ENCODE measurements at places on chromosomes 1 and 21.
A peak's percentile ranks its signal among the peaks of the same experiment; 100 is the strongest.

DNA sequence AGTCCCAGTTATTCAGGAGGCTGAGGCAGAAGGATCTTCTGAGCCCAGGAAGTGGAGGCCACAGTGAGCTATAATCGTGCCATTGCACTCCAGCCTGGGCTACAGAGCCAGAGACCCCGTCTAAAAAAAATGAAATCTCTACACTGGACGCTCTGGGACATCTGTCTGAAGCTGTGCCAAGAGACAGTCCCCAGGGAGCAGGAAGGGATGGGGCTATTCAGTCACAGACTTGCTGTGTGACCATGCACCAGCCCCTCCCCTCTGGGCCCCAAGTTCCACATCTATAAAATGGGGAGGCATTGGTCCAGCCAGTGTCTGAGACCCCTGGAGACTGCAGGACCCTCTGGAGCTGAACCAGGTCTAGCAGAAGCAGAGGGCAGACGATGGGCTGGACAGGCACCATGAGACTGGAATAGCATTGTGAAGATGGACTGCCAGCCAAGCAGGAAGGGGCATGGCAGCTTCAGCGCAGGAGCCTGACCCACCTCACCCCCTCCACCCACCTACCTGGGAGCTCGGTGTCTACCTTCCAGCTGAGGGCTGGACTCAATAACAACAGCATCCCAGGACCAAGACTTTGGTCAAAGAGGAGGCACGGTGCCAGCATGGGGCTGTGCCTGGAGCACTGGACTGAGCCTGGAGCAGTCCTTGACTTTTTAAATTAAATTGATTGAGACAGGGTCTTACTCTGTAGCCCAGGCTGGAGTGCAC is 1.4 kb downstream of the TMEM54 start:
- no peak for DNase-seq

- DNase-seq, result no peak
These were observed 76.5 kb downstream of the VWA5B1 start for GRCh38 chr1:20367116-20367585.

- no peak for DNase-seq
These were observed 13.0 kb downstream of the RGS1 start for GRCh38 chr1:192588546-192588945.

- peak; percentile 30 for DNase-seq
These were observed at the start of gene CD101 for GRCh38 chr1:117001254-117001927. CD101 (plus strand) TSS chr1:117001760; CDS start chr1:117001818, 58 bp downstream.

- DNase-seq, result no peak
These were observed 1.3 kb upstream of the RCOR3 start for GRCh38 chr1:211257826-211258225.

GRCh38 chr1:113057006-113057405 is 16.0 kb upstream of the LRIG2 start:
- DNase-seq, result no peak

- no peak for DNase-seq
These were observed 16.4 kb downstream of the EPHA8 start for GRCh38 chr1:22579541-22580155.

DNA sequence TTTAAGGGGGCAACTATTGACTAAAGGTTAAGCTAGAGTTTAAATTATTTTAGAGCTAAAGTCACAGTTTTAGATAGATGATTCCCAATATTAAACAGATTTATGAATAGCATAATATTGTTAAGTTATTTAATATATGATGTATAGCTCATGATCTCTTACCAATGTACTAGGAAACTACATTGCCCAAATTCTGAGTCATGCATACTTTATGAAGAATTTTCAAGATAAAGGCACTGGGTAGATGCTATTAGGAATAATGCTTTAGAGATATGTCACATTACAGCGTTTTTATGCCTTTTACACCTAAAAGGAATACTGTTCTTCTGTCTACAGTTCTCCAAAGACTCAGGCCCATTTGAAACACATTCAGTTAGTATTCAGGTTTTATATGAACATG is 215.1 kb downstream of the NCAM2 start:
- DNase-seq, result no peak

DNA sequence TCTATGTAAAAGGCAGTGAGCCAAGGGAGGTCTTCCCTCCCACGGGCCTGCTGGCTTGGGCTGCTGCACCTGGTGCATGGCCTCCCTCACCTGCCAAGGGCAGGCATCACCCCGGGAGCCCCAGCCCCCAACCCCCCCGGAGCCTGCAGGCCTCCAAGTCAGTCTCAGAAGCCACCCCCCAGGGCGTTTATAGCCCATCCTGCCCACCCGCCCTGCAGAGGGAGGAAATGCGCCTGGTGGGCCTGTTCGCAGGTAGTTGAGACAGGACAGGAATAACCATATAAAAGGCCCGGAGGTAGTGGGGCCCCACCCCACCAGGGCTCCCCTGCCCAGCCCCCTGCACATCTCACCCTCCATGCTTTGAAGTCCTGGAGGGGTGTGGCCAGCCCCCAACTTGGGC is 18.2 kb upstream of the ARF1 start:
- no peak for DNase-seq

GRCh38 chr1:12495725-12496124 is 122.3 kb downstream of the DHRS3 start:
- no peak for DNase-seq

- DNase-seq, result no peak
These were observed 28.1 kb upstream of the PLXNA2 start for GRCh38 chr1:208272311-208272710.

GRCh38 chr21:32368386-32368785 is 24.4 kb downstream of the URB1 start:
- DNase-seq, result no peak

DNA sequence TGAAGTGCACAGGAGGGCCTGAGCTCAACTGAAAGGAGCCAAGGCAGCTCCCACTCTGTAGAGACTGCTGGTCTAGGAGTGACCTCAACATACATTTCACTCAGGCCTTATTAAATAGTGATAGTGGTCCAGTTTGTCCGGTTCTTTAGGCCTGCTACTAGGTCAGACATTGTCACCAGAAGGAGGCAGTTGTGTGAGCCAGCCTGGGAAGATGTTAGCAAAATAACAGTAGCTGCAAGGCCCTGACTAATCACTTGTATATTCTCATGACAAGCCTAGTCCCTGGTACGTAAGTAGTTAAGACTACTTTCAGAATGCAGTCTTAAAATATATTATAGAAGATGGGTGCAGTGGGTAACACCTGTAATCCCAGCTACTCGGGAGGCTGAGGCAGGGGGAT is 264.0 kb upstream of the CAMK1G start:
- no peak for DNase-seq

DNA sequence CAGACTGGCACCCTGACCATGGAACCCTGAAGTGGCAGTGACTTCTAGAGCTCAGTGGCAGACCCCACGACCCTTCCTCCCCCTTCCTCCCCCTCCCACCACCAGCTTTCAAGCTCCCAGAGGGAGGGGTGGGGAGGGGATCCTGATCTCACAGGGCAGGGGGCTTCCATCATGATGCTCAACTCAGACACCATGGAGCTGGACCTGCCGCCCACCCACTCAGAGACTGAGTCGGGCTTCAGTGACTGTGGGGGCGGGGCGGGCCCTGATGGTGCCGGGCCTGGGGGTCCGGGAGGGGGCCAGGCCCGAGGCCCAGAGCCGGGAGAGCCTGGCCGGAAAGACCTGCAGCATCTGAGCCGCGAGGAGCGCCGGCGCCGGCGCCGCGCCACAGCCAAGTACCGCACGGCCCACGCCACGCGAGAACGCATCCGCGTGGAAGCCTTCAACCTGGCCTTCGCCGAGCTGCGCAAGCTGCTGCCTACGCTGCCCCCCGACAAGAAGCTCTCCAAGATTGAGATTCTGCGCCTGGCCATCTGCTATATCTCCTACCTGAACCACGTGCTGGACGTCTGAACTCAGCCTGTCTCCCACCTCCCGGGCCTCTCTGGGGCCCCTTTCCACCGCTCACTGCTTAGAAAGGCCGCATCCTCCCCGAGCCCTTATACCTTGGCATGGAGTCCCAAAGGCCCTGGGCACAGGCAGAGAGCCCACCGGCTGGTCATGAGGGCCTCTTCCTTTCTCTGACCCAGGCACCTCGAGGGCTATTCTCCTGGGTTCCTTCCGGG is 3.9 kb downstream of the NHLH1 start:
- DNase-seq, result no peak

GRCh38 chr1:228647523-228648444 is 87.5 kb upstream of the RHOU start:
- DNase-seq, result no peak

DNA sequence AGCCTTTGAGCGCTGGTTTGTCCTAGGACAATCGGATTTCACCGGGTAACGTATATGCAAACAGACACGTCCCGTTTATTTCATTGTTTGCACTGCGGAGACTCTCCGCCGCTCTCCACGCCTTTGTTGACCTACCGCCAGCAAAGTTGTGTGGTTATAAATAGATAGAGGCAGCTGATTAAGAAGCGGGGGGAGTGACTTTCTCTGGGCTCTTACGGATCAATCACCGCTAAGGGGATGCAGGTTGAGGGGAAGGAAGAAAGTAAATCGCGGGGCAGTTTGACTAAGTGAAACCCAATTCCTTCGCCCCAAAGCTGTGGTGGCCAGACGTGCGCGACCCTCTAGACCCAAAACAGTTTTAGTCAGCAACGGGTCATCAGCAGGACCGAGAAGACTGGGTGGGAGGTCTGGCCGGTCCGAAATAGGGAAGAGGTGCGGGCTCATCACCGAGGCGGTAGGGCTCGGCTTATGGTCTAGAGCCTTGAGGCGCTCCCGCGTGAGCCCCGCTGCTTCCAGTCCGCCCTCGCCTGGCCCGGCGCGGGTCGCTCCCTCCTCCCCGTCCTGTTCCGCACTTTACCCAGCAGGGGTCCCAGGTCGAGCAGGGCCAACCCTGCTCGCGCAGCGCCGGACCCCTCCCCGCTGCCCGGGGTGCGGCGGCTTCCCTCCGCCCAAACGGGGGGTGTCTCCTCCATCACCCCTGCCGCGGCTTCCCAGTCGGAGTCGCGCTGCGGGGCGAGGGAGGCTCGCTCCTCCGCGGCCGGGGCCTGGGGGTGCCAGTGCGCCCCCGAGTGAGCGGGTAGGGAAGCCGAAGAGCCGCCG is 120.8 kb upstream of the RRP15 start:
- DNase-seq, result no peak

DNA sequence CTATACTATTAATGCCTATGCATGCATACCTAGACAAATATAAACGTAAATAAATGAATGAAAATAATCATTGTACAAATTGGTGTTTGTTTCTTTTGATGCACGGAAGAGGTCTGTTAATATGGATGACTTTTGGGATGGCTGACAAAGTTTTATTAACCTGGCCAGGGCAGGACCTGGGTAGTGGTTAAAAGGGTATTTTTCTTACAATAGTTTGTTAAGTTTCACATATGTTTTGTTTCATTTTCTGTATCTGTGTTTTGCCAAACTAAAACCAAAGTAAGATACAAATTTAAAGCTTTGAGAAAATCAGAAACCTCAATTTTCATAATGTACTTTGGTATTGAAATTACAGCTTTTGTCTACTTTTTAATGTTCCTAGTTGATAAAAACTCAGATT is 222.7 kb upstream of the OLFM3 start:
- no peak for DNase-seq

GRCh38 chr21:35020902-35021301 is 28.2 kb downstream of the RUNX1 start:
- no peak for DNase-seq

DNA sequence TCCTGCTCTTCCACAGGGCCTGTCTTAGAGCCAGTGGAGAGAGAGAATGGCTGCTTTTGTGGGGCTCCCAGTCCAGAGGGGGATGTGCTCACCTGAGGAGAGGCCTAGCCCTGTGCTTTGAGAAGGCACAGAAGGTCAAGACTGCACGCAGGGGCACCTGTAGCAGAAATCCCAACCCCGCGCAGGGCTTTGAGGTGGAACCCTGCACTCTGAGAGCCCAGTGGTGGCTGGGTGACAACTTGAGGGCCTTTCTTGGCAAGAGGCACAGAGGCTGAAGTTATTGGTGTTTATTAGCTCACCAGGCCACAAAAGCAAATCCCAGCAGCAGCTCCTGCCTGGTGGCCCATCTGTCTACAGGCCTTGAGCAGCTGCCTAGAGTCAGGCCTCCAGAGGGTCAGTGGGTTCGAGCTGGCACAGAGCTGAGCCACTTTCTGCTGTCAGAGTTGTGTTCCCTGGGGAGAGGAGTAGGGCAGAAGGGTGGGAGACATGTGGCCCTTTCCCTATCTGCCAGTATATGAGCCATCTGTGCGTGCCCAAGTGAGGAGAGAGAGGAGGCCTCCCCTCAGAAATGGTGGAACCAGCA is 31.4 kb downstream of the SZRD1 start:
- DNase-seq, result no peak

- no peak for DNase-seq
These were observed 161.9 kb upstream of the COL6A1 start for GRCh38 chr21:45819478-45820170.

- DNase-seq, result no peak
These were observed 69.3 kb downstream of the CAMK2N1 start for GRCh38 chr1:20416706-20417105.

- DNase-seq, result no peak
These were observed 146.3 kb upstream of the RAB4A start for GRCh38 chr1:229124520-229125124.

DNA sequence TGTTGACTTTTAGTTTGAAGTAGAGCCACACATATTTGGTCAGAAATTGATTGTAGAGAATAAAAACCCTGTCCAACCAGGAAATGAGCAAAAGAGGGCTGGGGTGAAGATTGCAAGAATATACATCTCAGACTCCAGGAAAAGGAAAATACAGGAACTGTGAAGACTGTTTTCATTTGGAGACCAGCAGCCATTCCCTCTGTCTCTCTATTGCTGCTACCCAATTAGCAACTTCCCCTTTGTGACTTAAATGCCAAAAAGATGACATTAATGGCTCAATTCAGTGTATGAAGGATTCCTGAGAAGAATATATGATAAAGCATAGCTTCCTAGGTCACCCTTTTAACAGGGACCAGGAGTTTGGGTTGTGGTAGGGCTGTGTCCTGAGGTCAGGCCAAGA is 31.6 kb upstream of the CEP350 start:
- no peak for DNase-seq

Measured in stimulated activated CD4-positive, alpha-beta T cell treated with anti-CD3 and anti-CD28 coated beads, Interleukin-15, amount 100 ng/mL, for 48 hours (primary cell).